ENCODE measurements at places on chromosomes 4 and X. TPM values are rescaled to one million over a fixed set of nuclear protein-coding genes. Genes with fewer than 3 reads are reported as not detected.

The PABPC4L gene
- not detected for total RNA-seq

- H3K27me3 ChIP-seq: no peaks in the 10 kb centered on the region
- no peak overlapping the region for H3K4me3 ChIP-seq
- H3K4me1 ChIP-seq: no peaks in the 10 kb centered on the region
- no peak overlapping the region for H3K27ac ChIP-seq
- no peak for DNase-seq
These were observed 833.1 kb downstream of the C4orf33 start for GRCh38 chr4:129929052-129929451.

GRCh38 chr4:143355540-143356217, 19.0 kb downstream of the GAB1 start:
- no peak overlapping the region for H3K27ac ChIP-seq
- peaks cover 33% of the 10 kb centered on the region for H3K4me1 ChIP-seq
- no peak for DNase-seq
- H3K4me3 ChIP-seq: no peak overlapping the region

GRCh38 chrX:74262452-74263209, 41.3 kb upstream of the ZCCHC13 start:
- no peak overlapping the region for H3K27ac ChIP-seq
- peaks cover 10% of the 10 kb centered on the region for H3K36me3 ChIP-seq
- no peak for DNase-seq

DNA sequence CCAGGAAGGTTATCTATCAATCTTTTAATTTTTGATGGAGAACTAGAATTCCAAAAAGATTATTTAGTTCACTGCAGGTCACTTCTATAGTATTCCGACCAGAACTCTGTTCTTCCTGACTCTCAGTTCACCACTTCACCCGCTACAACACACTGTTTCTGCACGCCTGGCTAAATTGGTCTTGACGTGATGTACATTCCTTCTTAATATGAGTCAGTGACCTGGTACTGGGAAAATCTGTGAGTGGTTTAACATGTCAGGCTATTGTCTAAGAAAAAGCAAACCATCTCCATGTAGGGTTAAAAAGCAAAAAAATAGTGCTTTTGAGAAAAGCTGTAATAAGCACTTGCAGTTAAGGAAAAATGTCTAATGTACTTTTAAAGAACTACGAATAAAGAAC, 120.4 kb downstream of the NDST3 start:
- H3K36me3 ChIP-seq: peaks cover 5% of the 10 kb centered on the region
- H3K27me3 ChIP-seq: no peaks in the 10 kb centered on the region
- H3K4me1 ChIP-seq: no peaks in the 10 kb centered on the region
- no peak overlapping the region for H3K4me3 ChIP-seq
- no peak overlapping the region for H3K27ac ChIP-seq

DNA sequence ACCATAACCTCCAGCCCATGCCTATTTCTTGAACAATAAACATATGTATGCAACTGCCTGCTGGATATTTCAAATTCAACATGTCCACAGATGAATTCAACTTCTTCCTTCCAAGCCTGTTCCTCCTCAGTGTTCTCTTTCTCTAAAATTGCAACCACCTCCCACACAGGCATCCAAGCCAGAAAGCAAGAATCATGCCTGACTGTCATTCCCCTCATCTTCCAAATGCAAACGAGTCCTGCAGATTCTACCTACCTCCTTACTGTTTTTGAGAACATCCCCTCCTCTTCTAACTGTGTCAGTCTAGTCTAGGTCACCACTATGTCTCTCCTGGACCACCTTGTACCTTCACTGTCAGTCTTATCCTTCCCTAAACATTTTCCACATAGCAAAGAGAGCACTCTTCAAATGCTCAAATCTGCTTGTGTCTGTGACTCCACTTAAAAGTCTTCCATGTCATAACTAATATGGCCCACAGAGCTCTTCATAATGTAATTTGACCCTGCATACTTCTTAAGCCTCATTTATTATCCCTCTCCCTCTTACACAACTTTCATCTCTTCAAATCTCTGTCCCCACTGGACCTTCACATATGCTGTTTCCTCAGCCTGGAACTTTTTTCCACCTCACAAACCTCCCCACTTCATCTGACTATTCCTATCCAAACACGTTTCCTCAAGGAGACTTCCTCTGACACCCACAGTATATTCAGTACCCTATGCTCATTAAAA, 25.7 kb downstream of the MAPK10 start:
- no peak for DNase-seq
- H3K4me3 ChIP-seq: no peak overlapping the region
- no peaks in the 10 kb centered on the region for H3K27me3 ChIP-seq
- no peaks in the 10 kb centered on the region for H3K4me1 ChIP-seq
- H3K27ac ChIP-seq: no peak overlapping the region
- H3K36me3 ChIP-seq: peaks cover 1% of the 10 kb centered on the region

- H3K27ac ChIP-seq: no peak overlapping the region
- no peak for DNase-seq
- H3K27me3 ChIP-seq: no peaks in the 10 kb centered on the region
- no peaks in the 10 kb centered on the region for H3K36me3 ChIP-seq
These were observed 117.3 kb downstream of the FAM13A start for GRCh38 chr4:88939697-88940096.

All from activated T-cell treated with anti-CD3 and anti-CD28 coated beads, Interleukin-2, amount 50 U/mL, for 72 hours (primary cell).